ENCODE measurements at places on chromosomes 4 and X. TPM values are rescaled to one million over a fixed set of nuclear protein-coding genes. Genes with fewer than 3 reads are reported as not detected.

GRCh38 chr4:126753592-126753991 lies 879.2 kb upstream of the INTU start:
- DNase-seq = no peak

DNA sequence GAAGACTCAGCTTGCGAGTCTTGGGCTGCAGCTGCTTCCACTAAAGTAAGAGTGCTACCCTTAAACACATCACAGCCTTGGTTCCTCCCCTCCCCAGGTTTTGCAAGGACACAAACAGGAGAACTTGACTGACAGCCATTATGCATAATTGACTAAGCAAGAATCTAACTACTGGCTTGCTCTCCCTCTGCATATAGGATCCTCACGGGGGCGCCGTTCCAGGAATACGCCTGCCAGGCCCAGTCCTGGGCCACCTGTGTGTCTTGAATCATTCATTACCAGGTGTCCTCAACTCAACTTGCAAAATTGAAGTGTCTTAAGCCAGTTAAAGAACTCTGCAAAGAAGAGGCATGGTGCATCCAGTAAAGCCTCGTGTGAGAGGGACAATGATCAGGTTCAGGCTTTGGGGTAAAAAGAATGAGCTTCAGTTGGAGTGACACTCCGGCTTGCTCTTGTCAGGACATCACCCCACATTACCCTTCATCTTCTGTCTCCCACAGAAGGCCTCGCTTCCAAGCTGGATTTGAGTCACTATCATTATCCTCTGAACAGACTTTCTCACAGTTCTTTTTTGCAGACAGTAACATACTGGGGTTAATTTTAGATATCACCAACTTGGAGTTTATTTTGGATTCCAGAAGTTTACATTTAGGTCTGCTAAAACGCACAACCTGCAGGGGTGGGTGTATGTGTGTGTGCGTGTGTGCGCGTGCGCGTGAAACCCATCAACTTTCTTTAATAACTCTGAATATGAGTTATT lies 273.5 kb upstream of the HS3ST1 start:
- DNase-seq = no peak

Gene PF4V1
- polyA plus RNA-seq = 0.96 TPM

Gene DMP1
- polyA plus RNA-seq = not detected

- DNase-seq = no peak
Measured at GRCh38 chr4:155434904-155435303, 58.1 kb upstream of the MAP9 start.

Gene SYTL4
- 13.7 TPM for polyA plus RNA-seq

Gene APBB2
- polyA plus RNA-seq = 48.7 TPM

- no peak for DNase-seq
Measured at GRCh38 chrX:77003956-77004355, 443.2 kb upstream of the FGF16 start.

DNA sequence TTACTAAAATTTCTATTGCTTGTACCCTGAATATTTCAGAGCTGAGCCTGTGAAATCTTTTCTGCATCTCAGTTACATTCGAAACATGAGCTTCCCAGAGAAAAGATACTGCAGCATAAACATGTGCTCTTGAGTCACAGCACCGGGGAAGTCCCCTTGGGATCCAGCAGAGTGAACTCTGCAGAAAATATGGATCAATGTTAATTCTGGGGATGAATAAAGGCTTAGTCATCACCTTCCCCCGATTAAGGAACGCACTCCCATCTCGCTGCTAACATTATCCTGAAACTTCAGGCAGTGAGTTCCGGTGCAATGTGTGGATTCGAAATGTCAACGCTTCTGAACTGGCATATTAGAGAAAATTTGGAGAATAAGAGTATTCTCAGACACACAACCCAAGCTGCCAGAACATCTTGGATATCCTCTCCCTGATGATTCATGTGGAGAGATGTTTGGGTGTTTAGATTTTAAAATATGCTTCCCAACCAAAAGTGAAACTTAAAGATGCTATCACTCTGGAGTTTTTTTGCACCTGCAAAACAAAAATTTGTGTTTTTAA lies 90.8 kb downstream of the IRF2 start:
- DNase-seq = no peak

DNA sequence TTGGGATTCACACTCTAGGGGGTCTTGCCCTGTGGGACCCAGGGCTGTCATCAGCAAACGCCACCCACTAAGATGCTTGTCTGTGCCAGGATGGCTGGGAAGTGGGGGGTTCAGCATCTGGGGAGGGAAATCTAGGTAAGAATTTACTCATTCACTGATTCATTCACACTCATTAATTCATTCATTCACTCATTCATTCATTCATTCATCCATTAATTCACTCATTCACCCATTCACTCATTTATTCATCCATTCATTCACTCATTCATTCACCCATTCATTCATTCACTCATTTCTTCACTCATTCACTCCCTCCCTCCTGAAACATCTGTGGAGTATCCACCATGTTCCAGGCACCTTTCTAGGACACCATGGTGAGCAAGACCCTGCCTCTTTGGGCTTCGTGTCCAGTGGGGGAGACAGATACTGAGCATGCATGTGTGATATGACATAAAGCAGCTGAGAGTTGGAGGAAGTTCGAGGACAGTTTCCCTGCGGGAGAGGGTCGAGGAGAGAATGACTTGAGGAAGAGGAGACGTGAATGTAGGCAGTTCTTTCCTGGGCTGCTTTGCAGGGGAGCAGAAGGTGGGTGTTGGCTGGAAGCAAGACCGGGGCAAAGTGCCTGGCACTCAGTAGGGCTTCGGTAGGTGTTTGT lies 90.6 kb downstream of the SORCS2 start:
- no peak for DNase-seq

- no peak for DNase-seq
Measured at GRCh38 chr4:146265950-146266490, 51.7 kb downstream of the REELD1 start.

DNA sequence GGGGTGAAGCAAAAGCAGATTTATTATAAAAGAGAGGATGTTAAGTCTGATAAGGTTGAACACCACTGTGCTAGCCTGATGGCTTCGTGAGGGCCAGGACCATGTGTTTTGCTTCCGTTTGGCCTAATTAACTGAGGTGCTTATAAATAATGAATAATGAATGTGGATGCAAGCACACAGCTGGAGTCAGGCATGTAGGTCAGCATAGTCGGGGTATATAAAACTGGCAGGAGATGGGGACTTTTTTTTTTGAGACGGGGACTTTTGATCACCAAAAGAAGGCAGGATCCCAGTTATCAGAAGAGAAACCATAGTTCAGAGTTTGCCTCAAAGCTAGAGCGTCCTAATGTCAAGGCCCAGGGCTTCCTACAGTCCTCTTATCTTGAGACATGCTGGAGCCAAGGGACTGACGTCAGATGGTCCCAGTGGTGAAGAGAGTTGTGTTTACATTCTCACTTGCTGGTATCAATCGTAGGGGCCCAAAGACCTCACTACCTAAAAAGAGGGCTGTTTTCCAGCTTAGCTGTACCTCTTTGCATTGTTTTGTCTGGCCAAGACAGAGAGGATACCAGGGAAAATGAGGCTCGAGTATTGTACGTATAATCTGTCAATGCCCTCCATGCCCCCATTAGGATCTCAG lies 50.4 kb downstream of the RTL9 start:
- DNase-seq = no peak

- no peak for DNase-seq
Measured at GRCh38 chr4:165784672-165785071, 88.4 kb upstream of the TLL1 start.

DNA sequence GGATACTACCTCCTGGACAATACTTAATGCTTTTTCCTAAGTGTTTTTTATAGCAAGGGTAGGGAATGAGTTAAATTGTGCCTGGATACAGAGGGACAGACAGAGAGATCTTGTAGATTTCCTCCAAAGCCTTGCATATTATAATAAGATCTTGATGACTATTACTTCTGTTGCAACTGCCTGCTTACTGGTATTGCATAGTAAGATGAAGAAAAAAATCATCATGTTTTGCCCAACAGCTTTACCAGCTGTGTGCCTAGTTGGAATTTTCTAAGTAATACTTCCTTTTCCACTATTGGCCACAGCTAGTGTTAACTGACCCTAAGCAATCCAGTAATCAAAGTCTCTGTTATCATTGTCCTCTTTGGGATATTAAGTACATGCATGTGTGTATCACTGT lies 139.0 kb downstream of the DCK start:
- no peak for DNase-seq

Gene XPNPEP2
- 8.3 TPM for polyA plus RNA-seq

Gene ARHGAP6
- 21.4 TPM for polyA plus RNA-seq

All from right lung (tissue), 10 donors.